Activated CD4-positive, alpha-beta T cell treated with anti-CD3 and anti-CD28 coated beads, Interleukin-2, amount 50 U/mL, for 1 hour (primary cell): ENCODE measurements at places on chromosomes 2 and 18.

DNA sequence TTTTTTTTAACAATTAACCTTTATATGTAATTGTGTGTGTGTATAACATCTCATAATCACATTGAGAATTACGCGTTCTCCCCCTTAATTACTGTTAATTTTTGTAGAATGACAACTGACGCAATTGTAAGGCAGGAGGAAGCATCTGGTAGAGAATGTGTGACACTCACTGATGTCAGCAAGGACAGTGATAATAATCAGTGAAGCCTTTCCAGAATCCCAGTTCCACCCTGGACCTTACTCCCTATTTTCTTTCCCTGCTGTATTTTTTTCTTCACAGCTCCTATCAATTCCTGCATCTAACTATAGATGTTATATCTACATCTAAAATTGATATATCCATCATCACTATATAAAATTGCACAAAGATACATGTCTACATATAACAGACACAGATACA, 16.1 kb upstream of the STRN start:
- no peak for DNase-seq

DNA sequence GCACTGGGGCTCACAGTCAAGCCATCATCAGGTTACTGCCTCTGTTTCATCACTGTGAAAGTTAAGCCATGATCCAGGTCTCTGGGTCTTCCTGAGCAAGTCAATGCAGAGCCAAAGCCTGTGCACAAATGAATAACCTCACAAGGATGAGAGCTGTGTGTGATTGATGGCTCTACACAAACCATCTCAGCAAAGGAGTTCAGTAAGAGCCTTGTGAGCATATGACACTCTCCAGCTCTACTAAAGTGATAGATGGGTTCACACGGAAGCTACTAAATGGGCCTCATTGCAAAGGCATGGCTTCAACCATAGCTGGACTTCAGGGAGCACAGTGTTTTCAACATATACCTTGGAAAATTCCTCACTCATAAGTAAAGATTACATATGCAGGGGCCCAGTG, 101.5 kb downstream of the AFF3 start:
- no peak for DNase-seq

- no peak for DNase-seq
These were observed 165.4 kb downstream of the TCF4 start for GRCh38 chr18:55422456-55423180.

DNA sequence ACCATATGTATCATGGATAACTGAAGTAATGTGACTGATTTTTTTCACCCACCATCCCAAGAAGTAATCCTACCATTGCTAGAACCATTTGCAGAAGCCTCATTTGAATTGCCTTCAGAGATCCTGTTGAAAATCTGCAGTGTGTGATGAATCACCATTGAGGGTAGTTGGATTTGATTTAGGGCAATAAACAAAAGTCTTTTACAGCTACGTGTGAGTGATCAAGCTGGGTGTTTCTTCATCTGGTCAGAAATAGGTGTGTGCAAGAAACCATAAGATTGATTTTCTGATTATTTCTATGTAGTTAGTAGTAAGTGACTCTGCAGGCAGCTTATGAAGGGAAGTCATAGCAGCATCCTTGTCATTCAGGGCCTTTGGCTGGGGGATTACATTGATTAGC, 159.6 kb downstream of the MGAT5 start:
- no peak for DNase-seq

- DNase-seq: no peak
These were observed 458.7 kb upstream of the HS6ST1 start for GRCh38 chr2:128777196-128778035.

DNA sequence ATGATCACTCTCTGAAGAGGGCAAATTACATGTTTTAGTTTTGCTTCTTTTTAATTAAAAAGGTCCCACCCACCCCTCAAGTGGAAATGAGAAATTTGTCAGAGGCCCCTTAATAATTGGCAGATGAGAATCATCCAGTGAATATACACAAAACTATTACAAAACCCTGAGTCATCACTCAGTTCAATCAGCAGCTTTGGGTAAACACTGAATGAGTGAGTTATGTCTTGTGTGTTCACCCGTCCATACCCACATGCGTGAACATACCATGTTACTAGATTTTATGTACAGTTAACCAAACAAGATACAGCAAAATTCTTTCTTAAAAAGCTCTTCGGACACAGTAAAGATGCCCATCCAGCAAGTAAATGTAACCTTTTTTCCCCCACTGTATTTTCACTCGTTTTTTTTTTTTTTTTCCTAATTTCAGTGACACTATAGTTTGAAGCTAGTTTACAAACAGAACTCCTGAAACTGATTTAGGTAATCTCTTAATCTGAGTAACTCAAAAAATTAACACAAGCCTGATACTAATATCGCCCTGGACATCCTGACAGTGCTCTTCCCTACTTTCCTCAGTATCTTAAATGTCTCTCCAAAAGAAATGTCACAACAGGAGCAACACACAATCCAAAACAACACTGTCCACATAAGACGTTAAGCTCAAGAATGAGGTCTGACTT, 1.4 kb downstream of the PSME4 start:
- no peak for DNase-seq

GRCh38 chr18:3444954-3445353, 5.0 kb upstream of the TGIF1 start:
- DNase-seq: no peak

GRCh38 chr2:7905756-7906155, 776.1 kb upstream of the ID2 start:
- no peak for DNase-seq

GRCh38 chr2:134469516-134470115, 215.7 kb downstream of the MGAT5 start:
- DNase-seq: no peak

DNA sequence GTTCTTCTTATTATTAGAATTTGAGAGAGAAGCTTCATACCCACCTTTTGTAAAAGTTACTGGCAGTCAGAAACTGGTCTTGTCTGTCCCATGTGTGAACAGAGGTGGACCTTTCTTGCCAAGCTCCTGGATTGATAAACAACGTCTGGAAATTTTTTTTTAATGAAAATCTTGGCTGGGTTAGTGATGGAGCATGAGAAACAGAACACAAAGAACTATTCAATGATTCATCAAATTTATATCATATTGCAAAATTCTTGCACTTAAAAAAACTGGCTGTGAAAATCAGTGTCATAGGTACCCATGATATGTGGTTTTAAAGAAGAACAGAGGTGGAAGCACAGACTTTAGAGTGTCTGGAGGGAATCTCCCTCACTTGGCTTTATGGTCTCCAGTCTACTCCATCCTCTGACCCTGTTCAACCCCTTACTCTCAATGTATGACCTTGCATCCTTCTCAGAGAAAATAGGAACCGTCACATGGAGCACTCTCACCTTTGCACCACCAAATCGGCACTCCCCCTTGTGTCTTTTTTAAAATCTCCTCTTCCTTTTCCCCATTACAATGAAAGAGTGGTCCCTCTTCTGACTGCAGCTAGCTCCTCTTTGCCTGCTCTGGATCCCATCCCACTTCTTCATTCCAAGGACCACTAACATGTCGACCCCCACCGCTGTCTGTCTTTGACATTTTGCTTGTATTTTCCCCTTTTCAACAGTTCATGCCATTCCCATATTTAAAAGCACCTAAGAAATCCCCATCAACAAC, 58.2 kb downstream of the COPS8 start:
- DNase-seq: no peak

GRCh38 chr2:193583638-193584400, 1389.1 kb upstream of the TMEFF2 start:
- no peak for DNase-seq

DNA sequence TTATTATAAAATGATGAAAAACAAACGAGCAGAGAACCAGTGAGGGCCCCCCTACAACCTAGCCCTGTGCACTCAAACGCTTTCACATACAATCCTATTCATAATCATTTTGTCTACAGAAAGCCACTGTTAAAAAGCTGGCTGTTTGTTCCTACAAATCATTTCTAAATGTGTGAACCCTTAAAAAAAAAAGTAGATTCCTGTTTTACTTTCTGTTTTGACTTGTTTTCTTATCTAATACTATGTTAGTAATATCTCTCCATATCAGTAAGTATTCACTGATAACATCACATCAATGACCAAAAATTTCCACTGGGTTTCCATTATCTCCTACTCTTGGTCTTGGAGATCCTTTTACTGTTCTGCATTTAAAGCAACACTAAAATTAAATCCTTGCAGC, 128.8 kb upstream of the TTC39C start:
- DNase-seq: no peak

GRCh38 chr2:29115797-29116781, 874 bp downstream of the CLIP4 start:
- DNase-seq: peak; percentile 61

- DNase-seq: no peak
These were observed 79.3 kb downstream of the CEP192 start for GRCh38 chr18:13070460-13070859.

DNA sequence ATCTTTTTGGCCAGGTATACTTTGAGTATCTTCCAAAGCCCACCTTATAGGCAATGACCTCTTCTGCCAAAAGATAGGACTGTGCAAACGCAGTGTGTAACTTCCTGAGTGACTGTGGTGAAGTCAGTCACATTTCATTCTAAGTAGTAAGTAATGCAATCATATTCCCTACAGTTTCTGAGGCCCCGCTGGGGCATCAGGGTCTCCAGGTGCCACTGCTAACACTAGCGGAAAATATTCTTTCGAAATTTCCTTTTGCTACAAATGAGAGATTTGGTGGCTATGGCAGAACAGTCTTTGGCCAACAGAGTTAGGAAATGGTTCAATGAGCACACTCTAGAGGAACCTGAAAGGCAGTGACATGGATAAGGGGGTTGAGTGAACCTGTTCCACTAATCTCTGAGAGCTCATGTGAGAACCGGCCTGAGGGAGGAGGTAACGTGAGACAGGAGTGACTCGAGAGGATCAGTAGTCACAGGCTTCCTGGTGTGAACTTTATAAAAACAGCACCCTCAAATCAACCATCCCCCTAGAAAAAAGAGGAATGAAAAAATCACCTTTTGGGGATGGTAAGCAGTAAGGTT, 102.6 kb upstream of the LPIN2 start:
- no peak for DNase-seq

GRCh38 chr2:237627441-237628246, at the start of gene LRRFIP1:
TSS of gene LRRFIP1 (plus strand) at chr2:237627587. CDS start at chr2:237627645, 58 bp downstream.
- DNase-seq: peak; percentile 11

- no peak for DNase-seq
These were observed 1.8 kb upstream of the KCNF1 start for GRCh38 chr2:10909996-10910341.

- DNase-seq: no peak
These were observed 111.8 kb downstream of the CELF4 start for GRCh38 chr18:37453752-37454151.

- no peak for DNase-seq
These were observed 106.0 kb downstream of the DTNB start for GRCh38 chr2:25567406-25567805.

GRCh38 chr2:96577501-96577900, 40.9 kb downstream of the ARID5A start:
- DNase-seq: no peak

- no peak for DNase-seq
These were observed 112.9 kb upstream of the STK17B start for GRCh38 chr2:196284144-196284844.

GRCh38 chr2:69995511-69995910, 34.1 kb upstream of the ASPRV1 start:
- DNase-seq: no peak

- no peak for DNase-seq
These were observed 85.4 kb upstream of the HS6ST1 start for GRCh38 chr2:128403814-128404708.

DNA sequence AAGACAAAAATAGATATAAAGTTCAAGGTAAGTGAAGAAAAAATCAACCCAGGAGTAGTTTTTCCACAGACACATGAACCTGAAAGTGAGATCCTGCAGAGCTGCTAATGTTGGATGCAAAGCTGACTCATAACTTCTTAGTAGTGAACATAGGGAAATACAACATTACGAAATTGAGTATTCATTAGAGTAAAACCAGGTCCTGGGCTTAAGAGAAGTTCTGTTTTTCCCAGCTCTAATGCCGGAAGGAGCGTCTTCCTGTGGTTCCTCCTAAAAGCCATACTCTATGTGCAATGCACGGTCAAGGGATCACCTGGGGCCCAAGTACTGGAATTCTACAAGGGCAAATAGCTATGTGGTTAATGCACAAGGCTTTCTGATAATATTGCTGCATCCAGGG, 141.7 kb downstream of the RBMS1 start:
- DNase-seq: no peak

DNA sequence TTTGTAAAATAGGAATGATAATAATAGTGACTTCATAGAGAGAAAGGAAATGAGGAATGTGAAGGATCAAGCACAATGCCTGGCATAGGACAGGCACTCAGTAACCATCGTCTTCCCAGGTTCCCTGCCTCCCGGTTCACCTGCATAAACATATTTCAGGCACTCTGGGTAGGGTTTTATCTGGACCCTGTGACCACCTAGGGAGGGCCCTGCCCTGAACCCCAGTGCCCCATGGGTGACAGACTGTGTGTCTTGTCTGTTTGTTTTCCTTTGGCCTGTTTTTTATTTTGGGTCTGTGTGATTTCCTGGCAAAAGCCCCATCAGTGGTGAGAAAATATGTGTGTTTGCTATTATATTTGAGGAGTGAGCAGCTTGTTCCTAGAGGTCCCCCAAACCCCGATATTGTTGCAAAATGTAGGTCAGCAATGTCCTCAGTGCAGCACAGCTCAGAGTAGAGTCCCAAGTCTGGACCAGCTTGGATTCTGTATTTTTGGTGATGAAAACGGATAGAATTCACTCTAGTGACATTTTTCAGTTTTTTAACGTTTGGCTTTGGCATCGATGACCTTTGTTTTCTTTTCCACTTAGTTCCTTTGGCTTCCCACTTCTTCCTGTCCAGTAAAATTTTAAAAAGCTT, 9.6 kb upstream of the NT5C1B start:
- no peak for DNase-seq

DNA sequence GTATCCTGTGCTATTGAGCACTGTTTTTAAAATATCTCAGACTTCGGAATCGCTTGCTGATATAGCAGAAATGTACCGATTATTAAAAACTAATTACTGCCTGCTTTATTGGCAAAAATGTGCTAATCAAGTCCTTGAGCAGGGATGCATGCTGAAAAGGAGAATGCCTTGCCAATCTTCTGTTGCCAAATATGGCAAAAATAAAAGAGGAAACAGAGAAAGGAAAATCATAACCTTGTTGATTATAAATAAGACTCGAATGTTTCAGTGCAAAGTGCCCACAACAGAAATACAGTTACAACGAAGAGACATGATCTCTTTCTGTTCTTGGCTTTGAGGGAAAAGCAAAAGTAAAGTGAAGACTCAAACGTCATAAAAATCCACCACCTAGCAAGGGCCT, 248.5 kb downstream of the TMEM182 start:
- DNase-seq: no peak
